DMS79 (cell line): ENCODE measurements at places on chromosomes 1 and 21.

DNA sequence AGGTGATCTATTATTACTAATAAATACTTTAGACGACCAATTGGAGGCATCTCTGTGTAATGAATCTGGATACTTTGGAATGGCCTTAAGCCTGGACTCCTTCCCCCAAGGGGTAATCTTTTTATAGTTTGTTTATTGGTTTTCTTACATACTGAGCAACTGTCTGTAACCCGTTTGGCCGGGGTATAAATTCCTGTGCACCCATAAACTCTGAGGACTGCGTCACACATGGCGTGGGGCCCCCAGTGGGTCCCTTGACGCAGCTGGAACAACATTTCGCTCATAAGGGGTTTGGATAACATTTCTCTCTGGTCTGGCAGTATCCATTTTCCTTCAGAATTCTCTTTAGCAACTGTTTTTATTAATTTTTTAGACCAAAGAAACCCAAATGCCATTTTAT, 26.5 kb downstream of the SCCPDH start:
- DNase-seq = no peak

DNA sequence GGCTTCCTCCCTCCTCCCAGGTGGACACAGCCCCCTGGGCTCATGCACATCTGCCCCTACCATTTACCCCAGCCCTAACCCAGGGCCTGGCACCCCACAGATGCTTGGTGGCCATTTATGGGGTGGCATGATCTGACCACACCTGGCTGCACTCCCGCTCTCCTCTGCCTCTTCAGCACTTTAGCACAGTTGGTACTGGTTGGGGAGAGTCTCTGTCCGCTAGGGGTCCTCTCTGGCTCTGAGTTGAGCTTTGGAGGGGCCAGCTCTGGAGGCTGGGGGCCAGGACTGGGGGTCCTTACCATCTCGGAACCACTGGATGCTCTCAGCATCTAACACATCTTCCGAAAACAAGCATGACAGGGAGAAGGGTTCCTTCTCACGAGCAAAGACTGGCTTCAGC, 17.4 kb downstream of the MYOM3 start:
- no peak for DNase-seq

- no peak for DNase-seq
These were observed 157.0 kb downstream of the RERE start for GRCh38 chr1:8660411-8660828.

DNA sequence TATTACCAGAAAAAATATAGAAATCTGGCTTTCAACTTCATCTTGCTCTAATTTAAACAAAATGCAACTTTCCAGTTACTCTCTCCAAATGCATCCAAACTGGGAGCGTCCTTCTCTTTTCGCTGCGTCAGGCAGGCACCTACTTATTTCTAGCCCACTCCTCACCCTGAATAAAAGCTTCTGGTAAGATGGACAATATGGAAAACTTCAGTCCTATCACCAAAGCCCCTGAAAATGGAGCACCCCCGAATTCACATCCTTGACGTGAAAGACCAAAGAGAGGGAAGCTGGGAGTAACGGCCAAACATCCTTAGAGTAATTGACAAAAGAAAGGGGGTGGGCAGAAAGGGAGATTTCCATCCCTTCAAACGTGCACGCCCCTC, 5.5 kb upstream of the PROX1 start:
- no peak for DNase-seq

- no peak for DNase-seq
These were observed 31.6 kb upstream of the NFIA start for GRCh38 chr1:61050541-61051442.

GRCh38 chr1:89351597-89352311, 12.1 kb upstream of the GBP6 start:
- no peak for DNase-seq

- DNase-seq = no peak
These were observed 97.8 kb upstream of the ADGRL2 start for GRCh38 chr1:81702903-81703302.

DNA sequence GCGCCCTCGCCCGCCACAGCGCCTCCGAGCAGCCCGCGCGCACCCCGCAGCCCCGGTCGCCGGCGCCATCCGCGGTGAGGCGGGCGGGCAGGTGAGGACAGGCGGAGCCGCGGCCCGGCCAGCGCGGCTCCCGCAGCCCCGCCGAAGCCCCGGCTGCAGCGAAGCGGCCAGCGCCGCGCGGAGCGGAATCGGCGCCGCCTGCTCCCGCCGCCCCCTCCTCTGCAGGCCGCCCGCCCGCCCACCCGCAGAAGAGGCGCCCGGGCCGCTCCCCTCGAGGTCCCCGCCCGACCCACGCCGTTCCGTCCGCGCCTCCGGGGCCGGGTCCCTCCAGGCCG, 1.3 kb downstream of the PRDM16 start:
- DNase-seq = no peak

DNA sequence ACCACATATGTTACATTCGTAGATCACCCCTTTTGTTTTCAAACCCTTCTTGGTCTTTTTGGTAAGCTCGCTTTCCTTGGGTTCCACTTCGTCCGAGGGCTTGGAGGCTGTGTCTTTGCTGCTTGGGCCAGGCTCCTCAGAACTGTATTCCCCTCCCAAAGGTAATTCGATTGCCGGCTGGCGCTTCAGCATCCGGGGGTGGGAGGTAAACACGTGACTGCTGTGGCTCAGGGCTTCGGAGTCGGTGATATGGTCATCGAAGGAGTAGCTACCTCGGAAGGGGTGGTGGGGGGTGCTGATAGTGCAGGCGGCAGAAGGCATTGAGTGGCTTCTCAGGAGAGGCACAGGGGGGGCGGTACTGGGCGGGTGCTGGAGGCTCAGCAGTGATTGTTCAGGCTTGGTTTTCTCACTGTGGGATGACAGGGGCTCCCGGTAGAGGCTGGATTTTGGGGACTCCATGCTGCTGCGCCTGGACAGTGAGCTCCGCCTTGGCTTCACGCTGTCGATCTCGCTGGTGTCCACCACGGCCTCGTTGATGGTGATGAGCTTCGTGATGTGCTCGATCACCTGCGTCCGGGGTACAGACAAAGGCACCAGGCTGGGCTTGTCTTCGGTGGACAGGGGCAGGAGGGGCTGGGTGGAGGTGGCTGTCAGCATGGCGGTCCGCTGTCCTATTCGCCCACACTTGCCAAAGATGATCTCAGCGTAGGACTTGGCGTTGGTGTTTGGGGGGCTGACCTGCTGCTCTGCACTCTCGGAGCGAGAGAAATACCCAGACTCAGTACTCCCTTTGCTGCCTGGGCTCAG, 98.6 kb upstream of the EDN2 start:
- DNase-seq = no peak
